Stimulated activated CD4-positive, alpha-beta T cell treated with anti-CD3 and anti-CD28 coated beads, TNF-alpha, amount 100 ng/mL, for 1 hour (primary cell): ENCODE measurements at places on chromosomes 5 and 9.
A peak's percentile ranks its signal among the peaks of the same experiment; 100 is the strongest.

DNA sequence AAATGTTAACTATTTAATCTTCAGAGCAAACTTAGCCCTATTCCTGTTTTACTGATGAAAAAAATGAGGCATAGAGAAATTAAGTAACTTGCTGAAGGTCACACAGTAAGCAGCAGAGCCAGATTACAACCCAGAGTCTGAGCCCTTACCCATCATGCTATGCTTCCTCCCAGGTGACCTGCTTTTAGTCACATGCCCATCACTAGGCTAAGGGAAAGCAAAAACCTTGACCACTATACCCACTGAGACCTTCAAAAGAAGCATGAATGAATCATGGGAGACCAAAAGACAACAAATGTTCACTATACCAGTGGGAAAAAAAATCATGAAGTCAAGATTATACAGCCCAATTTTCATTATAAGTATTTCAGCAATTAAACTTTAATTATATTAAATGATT lies 5.3 kb upstream of the HAUS6 start:
- DNase-seq = no peak

DNA sequence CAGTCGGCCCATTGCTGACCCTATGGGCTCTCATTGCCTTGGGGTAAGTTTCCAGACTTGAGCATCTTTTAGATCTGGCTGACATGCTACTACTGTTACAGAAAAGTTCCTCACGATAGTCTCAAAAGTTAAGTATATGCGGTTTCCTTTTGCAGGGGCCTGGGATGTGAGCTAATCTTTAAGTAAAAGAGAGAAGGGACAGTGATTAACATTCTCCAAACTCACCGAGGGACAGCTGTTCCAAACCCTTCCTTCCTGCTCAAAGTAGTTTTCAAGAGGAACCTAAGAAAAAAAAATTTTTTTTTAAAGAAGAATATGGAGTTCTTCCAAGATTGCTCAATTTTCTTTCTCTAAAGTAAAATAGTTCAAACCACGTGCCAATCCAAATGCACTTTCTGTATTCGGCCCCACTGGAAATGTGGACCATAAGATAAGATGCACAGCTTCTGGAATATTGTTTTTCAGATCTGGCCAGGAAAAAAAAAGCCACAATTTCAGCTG lies 168.0 kb upstream of the SPRY4 start:
- no peak for DNase-seq

- peak; percentile 22 for DNase-seq
Measured at GRCh38 chr9:36991516-36992134, 42.4 kb downstream of the PAX5 start.

DNA sequence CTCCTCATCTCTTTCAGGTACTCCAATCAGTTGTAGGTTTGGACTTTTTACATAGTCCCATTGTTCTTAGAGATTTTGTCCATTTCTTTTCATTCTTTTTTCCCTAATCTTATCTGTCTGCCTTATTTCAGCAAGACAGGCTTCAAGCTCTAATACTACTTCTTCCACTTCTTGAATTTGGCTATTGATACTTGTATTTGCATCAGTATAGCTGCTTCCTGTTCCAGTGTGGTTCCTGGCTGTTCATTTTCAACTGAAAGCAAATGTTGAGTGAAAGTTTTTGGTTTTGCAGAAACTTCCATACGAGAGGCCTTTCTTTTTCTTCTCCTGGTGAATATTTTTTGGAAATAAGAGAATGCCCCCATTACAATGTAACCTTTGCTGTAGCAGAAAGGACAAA lies 12.0 kb upstream of the IFNA1 start:
- no peak for DNase-seq
